Omental fat pad (tissue), 4 donors: ENCODE measurements at places on chromosomes 6 and 20.

DNA sequence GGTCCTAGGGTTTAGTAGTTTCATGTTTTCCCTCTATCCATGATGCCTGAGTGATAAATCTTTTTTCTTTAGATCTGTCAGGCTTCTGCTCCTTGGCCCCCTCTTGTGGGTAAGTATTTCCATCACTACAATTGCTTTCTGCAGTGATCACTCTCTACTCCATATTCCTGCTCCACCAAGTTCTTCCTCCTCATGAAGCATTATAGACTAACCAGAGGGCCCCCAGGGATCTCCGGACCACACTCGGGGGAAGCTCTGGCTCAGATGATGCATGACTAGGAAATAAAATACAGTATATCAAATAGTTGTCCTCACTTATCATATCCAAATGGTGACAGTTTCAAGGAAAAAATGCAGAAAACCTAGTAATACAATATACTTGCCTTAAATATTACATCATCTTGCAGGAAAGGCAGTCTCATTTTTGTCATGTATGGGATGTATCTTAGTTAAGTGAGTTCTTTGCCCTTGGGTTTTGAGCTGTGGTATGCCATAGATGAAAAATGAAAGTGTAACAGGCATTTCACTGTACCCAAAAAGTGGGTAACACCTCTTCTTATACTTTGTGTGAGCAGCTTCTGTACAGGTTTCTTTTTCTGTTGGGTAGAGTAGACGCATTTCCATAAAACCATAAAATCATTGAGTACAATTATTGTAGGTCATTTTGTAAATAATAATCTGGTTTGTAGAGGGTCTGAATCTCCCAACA, 200.9 kb upstream of the EYA4 start:
- DNase-seq: no peak

DNA sequence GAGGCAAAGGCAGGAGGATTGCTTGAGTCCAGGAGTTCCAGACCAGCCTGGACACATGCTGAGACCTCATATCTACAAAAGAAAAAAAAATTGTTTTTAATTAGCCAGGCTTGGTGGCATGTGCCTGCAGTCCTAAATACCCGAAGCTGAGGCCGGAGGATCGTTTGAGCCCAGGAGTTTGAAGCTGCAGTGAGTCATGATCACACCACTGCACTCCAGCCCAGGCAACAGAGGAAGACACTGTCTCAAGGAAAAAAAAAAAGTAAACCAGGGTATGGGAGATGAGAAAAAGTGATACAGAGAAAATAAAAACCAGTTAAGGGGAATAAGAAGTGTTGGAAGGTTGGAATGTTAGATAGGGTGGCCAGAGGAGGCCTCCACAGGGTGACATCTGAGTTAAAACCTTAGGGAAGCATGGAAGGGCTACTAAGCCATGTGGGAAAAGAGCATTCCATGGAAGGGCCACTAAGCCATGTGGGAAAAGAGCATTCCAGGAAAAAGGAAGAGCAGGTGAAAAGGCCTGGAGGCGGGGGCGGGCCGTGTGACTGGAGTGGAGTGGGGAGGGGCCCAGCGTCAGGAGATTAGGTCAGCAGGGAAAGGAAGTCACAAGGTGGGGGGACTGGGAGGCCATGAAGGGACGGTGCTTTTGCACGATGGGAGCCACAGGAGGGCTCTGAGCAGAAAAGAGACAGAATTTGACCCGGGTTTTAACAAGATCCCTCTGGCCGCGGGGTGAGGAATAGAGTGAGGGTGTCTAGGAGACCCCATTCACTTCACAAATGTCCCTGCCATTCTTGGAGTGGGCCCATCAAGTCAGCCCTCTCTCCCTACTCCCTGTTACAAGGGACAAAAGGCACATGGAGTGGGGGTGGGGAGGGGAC, 18.3 kb downstream of the CPNE5 start:
- no peak for DNase-seq

GRCh38 chr20:43507150-43508080, at the start of gene L3MBTL1:
Gene L3MBTL1, plus strand, starts transcription at chr20:43507697. Its CDS starts 5,807 bp downstream, at chr20:43513504.
- DNase-seq: no peak

DNA sequence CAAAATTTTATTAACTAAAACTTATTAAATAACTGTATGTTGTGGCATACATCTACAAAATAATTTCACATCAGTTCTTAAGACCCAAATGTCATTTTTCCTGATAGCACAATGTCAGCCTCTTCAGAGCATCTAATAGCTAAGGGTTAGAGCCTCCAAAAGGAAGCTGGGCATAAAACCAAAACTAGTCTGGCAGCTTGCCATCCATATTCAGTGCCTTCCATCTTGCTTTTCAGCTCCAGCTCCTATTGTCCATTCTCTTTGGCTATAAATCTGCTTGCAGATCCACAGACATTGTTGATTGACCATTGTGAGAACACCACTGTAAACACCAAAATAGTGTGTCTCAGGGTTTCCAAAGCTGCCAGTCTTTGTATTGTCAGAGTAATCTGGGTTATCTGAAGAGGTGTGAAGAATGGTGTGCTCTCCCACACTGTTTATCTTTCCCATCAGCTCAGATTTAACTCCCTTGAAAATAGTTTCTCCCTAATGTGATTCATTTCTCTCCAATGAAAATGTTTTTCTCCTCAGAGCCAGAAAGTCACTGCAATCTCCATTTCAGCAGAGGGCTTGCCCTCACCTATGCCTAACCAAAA, 154.8 kb upstream of the KCNQ5 start:
- no peak for DNase-seq

GRCh38 chr6:100099189-100100074, 105.4 kb upstream of the MCHR2 start:
- DNase-seq: no peak

GRCh38 chr6:138387577-138388368, 10.1 kb downstream of the SMIM28 start:
- DNase-seq: no peak

- DNase-seq: no peak
These were observed 2.0 kb downstream of the HLA-B start for GRCh38 chr6:31354864-31355582.

- DNase-seq: no peak
These were observed 2.1 kb downstream of the GABRR2 start for GRCh38 chr6:89313006-89313405.

DNA sequence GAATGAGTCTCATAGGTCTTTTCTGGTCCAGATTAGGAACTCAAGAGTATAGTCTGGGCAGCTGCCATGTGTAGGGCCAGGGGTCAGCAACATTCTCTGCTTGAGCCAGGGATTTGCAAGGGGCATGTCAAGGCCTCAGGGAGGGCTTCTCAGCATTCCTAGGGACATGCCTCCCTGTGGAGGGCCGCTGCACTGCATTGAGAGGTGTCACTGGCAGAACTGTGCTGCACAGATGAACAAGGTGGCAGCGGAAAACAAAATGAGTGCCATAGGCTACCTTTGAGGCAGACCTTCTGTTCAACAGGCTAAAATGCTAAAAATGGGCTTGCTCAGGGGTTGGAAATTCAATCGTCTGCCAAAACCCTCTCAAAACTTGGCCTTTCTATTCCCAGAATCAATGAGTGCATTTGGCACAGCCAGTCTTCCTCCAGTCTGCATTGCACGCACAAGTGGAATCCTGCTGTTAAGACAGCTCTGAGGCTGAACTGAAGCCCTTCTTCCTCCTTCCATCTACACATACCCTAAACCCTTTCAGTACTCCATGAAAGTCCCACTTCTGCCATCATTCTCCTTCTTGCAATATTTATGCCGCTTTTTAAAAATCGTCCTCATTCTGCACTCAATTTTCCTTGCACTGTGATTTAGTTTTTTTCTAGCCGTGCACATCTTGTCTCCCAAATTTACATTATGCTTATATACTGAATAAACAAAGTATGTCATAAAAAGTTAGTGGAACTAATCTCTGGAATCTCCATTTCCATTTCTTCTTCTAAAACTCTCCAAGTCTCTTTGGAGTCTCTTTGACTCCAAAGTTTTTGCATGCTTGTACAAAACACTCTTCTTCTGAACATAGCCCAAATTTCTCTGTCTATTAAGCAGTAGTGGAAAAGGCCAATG, 51.7 kb downstream of the SLC26A8 start:
- DNase-seq: no peak

DNA sequence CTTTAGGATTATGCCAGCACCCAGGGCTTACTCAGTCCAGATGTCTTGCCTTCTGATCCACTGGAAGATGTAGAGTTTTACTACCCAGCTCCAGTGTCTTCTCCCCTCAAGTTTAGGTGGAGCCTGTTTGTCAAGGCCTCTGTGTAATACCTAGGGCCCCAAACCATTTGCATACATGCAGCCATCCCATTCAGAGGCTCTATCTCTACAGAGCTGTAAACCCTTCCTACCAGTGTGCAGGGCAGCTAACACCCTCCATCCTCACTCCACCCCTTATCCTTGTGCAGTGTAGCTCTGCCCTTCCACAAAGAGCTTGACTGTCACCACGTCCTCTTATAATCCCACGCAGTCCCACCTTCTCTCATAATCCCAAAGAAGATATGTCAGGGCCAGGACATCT, 84.8 kb upstream of the SHLD1 start:
- DNase-seq: no peak

DNA sequence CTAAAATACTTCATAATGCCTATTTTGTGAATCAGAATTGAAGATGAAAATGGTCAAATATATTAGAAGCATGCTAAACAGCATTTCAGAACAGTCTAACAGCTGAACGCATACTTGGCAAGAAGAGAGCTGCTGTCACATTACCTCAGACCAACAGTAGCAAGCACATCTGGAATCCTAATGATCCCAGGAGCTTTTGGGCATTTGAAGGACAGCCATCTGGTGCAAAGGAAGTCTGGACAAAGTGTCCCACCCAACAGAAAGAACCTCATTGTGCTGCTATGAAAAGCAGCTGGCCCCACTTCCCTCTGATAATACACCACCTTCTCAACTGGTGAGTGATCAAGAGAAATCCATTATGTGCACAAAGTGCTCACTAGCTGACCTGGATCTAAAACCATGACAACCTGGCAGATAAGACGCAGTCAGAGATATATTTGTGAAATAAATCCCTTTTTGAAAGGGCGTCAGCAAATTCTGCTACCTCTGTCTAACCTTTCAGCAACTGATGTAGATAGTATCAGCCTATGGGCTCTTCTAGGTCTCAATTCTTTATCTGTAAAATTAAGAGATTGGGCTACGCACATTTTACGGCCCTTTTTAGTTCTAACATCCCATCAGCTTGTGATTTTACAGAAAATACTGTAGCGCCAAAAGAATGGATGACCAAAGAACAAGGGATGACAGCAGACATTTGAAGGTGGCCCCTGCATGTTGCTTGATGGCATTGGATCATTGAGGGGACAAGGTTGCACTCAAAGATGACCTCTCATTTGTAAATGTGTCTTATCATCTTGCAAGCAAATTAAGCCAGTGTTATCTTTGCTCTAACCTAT, 78.7 kb downstream of the SGK1 start:
- DNase-seq: no peak

GRCh38 chr6:76862936-76863335, 600.4 kb downstream of the HTR1B start:
- DNase-seq: no peak

GRCh38 chr6:35311390-35312075, 13.9 kb downstream of the DEF6 start:
- no peak for DNase-seq

DNA sequence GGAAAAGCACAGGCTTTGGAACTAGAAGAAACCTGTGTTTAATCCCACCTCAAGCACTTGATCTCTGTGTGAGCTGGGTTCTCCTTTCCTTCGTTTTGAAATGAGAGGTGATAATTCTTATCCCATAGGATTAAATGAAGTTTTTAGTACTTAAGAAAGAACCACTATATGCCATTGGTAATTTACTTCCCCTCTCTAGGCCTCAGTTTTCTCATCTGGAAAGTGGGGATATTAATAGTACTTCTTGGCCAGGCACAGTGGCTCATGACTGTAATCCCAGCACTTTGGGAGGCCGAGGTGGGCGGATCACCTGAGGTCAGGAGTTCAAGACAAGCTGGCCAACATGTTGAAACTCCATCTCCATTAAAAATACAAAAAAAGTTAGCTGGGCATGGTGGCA, 14.1 kb downstream of the REM1 start:
- DNase-seq: no peak

- DNase-seq: no peak
These were observed 10.2 kb downstream of the TAAR1 start for GRCh38 chr6:132648828-132649227.
